ENCODE measurements at places on chromosomes 5 and 9.

DNA sequence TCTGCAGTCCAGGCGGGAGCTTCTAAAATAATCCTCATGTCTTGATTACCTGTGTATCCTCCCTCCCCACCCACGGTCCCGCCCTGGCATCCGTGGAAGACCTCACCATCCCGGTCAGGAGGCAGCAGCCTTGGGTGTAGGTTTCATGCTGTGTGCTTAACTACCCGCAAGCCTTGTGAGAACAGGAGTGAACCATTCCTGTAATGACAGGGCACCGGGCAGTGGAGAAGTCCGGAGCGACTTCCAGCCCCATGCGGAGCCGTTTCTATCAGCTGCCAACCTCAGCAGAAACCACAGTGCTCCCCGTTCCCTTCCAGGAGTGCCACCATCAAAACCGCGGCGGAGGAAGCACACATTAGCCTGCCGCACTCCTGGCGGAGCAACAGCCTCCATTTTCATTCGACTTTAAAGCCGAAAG, 123.5 kb upstream of the LMX1B start:
- peak; percentile 49 for DNase-seq

DNA sequence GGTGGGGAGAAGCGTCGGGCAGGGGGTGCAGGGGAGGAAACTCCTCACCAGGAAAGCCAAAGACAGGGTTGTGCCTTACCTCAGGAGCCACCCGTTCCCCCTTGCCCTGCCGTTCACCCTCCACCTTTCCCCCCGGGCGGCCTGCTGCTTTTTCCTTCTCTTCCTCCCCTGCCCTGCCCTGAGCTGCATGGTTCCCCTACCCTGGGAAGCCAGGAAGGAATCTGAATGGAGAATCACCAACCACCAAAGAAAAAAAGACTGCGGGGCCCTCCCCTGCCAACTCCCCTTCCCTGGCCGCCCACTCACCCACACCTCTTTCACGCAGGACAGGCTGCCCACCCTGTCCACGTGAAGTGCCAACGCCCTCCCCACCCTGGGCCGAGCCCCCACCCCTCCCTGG, 820 bp upstream of the NFX1 start:
- DNase-seq = no peak

GRCh38 chr9:120369608-120370220, 210.3 kb downstream of the CDK5RAP2 start:
- DNase-seq = no peak

DNA sequence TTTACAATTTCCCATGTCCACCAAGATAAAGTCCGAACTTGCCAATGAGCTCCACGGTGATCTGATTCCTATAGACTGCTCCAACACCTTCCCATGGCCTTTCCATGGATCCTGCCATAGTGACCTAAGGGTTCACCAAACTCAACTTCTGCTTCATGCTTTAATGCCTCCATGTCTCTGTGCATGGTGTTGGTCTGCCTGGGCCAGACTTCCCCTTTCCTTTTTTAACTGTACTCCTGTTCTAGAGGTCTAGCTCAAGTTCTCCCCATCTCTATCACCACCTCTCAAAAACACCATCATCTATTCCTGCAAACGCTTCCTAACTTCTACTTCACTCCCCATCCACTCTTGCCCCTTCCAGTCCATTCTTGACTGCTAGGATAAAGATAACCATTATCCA, 14.8 kb upstream of the SMARCA2 start:
- DNase-seq = no peak

DNA sequence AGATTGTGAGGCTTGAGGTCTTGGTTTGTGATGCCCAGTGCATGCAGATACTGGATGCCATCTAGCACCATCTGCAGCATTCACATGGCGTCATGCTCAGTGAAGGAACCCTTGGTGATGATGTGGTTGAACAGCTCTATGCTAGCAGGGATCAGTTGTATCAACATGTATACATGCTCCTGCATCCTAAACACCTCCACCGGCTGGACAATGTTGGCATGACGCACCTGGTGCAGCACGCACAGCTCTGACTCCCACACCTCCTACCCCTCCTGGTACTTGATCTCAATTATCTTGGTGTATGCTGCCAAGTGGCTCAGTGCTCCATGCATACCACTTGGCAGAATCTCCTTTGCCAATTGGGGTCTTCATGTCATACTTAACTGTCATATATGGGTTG, 49.1 kb downstream of the MTREX start:
- DNase-seq = no peak

DNA sequence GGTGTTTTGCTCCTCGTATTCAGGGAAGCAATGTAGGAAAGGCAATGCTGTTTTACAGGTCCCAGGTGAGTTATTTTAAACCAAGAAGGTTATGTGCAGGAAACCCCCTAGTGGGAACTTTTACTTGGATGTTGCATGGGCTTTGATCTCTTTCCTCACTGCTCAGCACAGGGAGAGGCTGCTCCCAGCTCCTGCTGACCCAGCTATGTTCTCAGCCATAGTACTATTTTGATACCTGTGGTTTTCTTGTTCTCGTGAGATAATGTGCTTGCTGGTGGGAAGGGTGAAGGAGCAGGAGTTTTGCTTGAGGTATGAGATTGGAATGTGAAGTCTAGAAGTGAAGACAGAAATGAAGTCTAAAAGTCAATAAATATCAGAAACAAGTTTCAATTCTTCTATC, 265.6 kb upstream of the FBXL7 start:
- DNase-seq = no peak

DNA sequence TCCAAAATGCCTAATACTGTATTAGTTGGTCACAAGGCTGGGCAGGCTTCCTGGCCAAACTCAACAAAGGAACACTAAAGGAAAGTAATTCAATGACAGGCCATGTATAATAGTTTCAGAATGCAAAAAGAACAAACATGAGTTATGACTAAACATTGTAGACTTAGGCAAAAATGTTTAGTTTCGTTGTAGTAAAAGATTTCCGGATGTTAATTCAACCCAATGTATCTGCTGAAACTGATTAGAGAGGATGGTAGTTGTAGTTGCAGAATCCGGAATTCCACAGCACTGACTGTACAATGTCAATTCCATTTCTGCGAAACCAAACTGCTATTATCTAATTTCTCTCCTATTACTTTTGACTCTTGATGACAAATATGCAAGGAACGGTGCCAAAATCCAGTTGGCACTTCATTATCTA, 117.9 kb upstream of the FST start:
- no peak for DNase-seq

GRCh38 chr5:9063615-9064245, 482.1 kb downstream of the SEMA5A start:
- DNase-seq = no peak

DNA sequence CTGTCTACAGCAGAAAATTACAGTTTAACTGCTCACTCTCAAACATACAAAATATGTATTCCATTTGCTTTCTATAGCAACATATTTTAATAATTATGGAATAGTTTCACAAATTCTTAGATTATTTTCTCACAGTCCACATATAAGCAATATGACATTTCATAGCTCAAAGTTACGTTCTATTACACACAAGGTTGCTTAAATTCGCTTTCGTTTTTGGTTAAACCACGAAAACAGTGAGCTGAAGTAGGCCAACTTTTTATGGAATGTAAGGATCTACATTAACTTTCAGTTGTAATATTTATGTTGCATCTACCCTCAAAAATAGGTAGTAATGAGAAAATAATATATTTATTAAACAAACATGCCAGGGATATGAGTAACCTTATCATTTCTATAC, 966.0 kb upstream of the ACO1 start:
- no peak for DNase-seq

- no peak for DNase-seq
Observed at GRCh38 chr5:43110606-43111170, 10.0 kb upstream of the ZNF131 start.

DNA sequence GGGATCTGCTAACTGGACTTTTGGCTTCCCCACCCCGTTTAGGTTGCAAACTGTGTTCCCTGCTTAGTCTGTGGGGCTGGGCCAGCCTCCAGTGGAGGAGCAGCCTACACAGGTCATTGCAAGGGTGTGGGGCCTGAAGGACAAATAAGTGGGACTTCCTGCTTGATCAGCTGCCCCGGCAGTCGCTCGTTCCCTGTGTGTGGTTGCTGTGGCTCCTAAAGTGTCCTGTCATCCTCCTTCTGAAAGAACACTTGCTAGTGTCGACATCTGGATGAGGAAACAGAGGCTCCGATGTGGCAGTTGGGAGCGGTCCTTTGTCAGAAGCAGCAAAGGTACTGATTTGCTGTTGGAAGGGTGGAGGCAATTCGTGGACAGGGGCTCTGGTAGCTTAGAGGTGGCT, 88.9 kb upstream of the TBCA start:
- no peak for DNase-seq

DNA sequence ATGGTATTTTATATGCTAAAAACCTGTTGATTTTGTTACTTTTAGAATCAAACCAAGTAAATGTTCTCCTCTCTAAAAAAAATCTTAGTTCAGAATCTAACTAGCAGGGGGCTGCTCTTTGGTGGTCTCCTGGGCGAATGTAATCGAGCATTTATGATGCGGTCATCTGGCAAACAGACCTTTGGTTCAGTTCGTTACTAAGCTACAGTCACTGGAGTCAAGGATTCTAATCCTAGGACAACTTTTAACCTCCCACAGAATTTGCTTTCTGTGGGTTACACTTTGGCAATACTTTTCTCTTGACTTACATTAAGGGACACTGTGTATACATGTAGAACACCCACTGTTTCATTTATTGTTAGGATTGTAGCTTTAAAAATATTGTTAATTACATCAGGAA, 26.3 kb upstream of the FREM1 start:
- DNase-seq = no peak

GRCh38 chr9:61674465-61674864, 484.6 kb downstream of the SPATA31A7 start:
- no peak for DNase-seq

DNA sequence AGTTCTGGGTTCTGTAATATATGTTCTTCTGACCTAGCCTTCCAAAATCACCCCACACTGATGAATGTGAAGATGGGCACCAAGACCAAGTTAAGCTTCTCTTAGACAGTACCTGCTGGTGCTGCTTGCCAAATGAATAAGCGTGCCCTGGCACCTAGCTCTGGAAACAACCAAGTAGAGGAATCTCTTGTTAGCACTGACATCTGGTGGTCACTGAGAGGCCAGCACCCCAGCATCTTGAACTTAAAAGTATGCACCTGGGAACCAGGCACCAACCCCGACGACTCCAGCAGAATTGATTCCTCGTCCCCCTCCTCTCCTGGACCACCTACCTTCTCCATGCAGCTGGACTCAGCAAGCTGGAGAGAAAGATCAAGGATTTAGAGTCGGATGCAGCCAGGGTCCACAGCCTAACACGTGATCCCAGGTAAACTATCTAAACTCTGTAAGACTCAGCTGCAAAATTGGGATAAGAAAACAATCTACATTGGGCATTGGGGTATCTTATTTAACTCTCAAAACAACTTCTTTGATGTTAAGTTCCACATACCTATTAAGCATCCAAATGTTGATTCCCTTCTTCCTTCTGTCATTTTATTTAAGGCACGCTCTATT, 89.8 kb downstream of the SLC1A3 start:
- peak; percentile 75 for DNase-seq

GRCh38 chr5:3843706-3844105, 248.1 kb downstream of the IRX1 start:
- DNase-seq = no peak

GRCh38 chr5:109421956-109422355, 12.2 kb upstream of the PJA2 start:
- DNase-seq = no peak

GRCh38 chr5:115579747-115580173, 22.5 kb downstream of the TICAM2 start:
- DNase-seq = no peak

DNA sequence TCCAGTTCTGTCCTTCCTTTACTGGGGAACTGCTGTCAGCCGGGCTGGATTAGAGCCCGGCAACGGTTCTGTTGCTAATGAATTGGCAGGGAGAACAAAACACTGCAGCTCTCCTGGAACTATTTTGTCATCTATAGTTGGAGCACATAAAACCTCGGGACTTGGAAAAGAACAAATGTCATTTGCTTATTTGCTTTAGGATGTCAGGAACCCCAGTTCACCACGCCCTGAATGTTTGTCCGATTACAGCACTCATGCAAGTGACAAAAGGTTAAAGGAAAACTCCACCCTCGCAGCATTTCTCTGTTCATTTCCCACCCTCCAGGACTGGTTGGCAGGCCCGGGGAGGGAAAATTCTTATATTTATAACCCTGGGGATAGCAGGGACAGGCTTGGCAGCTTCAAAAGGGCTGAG, 66.4 kb upstream of the PLPP1 start:
- peak; percentile 13 for DNase-seq

DNA sequence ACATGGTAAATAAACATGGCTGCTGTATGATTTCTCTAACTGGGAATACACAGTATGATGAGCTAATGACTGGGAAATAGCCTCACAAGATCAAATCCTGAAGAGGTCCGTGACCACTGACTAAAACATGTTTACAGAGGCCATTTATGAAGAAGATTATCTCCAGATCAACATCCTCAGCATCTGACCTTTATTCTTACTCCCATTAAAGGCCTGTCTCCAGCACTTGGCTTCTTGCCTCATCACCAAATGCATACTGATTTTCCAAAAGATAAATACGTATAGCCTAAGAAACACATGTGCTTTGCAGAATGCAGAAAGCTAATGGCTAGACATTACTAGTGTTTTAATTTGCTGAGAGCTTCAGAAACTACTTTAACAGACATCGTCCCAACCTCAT, 108.0 kb upstream of the TSLP start:
- DNase-seq = no peak

- no peak for DNase-seq
Observed at GRCh38 chr5:36300191-36300926, 1.3 kb downstream of the RANBP3L start.
